ENCODE measurements at places on chromosomes 12 and 14. TPM values are rescaled to one million over a fixed set of nuclear protein-coding genes. Genes with fewer than 3 reads are reported as not detected.

DAO gene
- total RNA-seq: not detected

GRCh38 chr14:74846968-74847665 lies 28.8 kb downstream of the PROX2 start:
- no peak for DNase-seq

- peak; percentile 55 for DNase-seq
Observed at GRCh38 chr12:32448586-32448985, 49.2 kb downstream of the FGD4 start.

SLC10A1 gene
- total RNA-seq: not detected

- no peak for DNase-seq
Observed at GRCh38 chr12:8493084-8493483, 20.2 kb upstream of the CLEC4D start.

DNA sequence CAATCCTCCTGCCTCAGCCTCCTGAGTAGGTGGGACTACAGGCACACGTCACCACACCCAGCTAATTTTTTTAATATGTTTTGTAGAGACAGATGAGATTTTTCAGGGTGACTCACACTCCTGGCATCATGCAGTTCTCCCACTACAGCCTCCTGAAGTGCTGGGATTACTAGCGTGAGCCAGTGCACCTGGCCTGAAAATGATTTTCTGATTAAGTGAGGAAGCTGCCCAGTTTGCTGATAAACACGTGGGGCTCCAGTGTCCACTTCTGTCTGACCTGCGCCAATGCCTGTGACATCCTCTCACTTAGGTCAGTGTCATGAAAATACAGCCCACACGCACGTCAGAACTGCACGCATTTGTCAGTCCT lies 37.0 kb upstream of the SFSWAP start:
- peak; percentile 42 for DNase-seq

PRH2 gene
- total RNA-seq: not detected

- no peak for DNase-seq
Observed at GRCh38 chr14:104335176-104335575, 196.8 kb downstream of the KIF26A start.

All from MCF 10A (cell line).